ENCODE measurements at places on chromosomes 3 and 15.

DNA sequence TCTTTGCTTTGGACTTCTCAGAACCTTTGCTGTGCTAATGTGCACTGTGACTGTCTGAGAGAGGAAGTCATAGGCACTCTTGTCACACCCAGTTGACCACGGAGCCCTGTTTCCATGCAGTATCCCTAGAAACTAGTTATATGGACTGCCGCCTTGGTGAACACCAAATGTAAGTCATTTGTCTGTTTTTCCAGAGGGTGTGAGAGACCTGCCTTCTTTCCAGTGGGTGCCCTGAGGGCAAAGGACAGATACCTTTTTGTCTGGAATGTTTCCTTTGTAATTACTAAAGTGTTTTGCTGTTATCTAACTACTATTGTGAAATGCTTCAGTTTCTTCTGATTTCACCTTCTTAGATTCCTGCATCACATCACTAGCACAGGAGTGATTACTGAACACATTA lies 91.8 kb downstream of the LARS2 start:
- no peak for DNase-seq

DNA sequence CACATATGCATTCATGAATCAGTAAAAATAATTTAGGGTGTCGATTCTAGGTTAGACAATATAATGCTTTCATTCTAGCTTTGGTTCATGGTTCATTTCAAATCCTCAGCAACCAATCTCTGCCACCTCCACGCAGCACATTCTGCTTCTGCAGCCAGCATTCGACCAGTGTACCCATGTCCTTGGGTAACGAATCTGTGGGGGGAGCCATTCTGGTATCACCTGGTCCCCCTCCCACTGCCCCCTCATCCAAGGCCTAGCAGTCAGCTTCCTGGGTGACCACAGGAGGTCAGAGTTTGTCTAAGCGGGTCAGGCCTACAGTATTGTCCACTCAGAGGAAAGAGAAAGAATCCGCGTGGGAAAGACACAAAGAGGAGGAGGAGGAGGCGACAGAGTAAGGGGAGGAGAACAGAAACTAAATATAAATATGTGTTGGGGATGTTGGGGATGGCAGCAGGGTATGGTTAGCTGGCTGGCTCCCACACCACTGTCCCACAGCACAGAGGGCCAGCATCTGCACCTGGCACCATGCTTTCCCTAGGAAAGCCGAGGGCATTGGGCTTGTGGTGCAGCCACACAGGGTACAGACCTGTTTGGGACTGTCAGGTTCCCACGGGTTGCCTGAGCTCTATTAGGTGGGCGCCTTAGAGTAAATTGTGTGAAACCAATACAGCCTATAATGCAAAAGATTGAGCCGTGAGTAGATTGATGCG lies 12.1 kb downstream of the PAK6 start:
- DNase-seq, result no peak

DNA sequence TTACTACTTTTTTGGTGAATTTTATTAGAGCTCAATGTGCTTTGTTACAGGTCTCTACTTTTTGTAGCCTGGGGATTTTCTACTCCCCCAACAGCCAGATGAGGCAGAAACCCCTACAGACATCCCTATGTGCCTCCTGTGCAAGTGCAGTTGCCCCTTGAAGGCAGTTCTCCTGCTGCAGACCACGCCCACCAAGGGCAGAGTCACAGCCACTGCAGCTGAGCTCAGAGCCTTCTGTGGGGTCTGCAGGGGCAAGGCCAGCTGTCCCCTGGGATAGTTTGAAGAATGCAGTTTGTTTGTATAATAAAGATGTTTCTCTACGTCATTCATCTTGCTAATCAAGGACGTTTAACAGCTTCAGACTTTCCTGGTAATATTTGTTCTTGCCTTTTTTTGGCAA lies 76.8 kb downstream of the NPAP1 start:
- DNase-seq, result no peak

- DNase-seq, result no peak
Measured at GRCh38 chr3:159137949-159138348, 336.1 kb downstream of the MFSD1 start.

DNA sequence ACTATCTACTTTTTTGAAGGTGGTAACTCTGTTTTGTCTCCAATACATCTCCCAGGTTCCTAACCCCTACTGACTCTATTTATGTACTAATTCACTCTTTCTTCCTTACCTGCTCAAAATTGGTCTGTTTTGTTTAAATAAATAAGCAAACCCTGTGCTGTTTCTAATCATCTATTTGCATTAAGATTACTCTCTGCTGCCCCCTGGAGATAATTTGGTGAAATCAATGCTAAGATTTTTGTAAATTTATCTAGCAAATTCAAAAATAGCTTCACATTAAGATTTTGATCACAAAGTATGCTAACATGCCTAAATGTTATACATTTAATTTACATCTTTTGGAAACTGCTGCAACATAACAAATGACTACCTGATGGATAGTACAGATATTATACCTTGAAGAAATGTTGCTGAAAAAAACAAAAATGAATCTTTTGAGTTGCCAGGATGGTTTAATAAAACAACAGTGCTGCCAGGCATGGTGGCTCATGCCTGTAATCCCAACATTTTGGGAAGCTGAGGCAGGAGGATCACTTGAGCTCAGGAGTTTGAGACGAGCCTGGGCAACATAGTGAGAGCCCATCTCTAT lies 4.4 kb upstream of the CD200R1 start:
- DNase-seq, result no peak

GRCh38 chr3:138124706-138125355 lies 7.4 kb downstream of the A4GNT start:
- no peak for DNase-seq

- DNase-seq, result no peak
Measured at GRCh38 chr15:65101411-65101890, 13.5 kb downstream of the UBAP1L start.

DNA sequence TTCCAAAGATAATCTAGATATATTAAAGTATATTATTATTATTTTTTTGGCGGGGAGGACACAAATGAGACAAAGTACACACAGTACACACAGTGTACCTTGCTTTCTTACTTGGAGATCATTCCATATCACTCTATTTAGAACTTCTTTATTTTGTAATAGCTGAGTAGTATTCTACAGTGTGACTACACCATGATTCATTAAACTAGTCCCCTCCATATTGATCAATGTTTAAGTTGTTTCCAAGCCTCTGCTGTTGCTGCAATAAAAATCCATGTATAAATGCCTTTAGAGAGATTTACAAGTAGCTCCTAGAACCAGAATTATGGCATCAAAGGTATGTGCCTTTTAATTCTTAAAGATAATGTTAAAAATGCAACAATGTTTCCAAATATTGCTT lies 38.8 kb downstream of the PYGO1 start:
- no peak for DNase-seq

Data from activated CD8-positive, alpha-beta memory T cell treated with anti-CD3 and anti-CD28 coated beads for 4 hours (primary cell).